ENCODE measurements at places on chromosomes 5 and 9.

DNA sequence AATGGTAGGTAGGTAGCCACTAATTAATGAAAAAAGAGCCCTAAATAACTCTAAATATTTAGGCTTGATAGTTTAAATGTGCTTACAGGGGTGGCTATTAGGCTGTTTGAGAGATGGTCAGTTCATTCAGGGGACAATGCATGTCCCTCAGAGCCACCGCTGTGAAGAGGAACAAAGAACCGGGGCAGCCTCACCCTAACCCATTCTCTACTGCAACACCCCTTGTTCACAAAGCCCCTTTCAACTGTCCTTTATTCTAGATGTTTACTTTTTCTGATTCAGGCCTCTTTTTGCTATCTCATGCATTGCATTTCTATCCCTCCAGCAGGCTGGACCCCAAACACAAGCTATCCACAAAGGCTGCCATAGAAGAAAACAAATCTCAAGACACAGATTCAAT lies 906.7 kb downstream of the NR2F1-AS1 start:
- DNase-seq = no peak

DNA sequence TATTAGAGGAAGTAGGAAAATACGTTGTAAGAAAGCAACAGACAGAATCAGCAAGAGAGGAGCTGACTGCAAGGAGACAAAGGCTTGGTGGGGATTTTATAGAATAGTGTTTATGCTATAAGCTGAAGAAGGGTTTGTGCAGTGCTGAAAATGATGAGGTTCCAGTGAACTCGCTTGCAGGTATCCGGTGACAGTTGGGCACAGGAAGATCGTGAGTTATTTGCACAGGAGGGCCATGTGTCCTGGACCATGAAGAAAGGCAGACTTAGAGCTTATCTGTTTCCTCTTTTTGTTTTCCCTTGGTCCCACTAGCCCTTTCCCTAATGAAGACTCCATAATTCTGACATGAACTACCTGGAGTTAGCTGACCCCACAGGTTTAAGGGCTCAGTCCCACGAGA lies 61.4 kb downstream of the NXNL2 start:
- no peak for DNase-seq

DNA sequence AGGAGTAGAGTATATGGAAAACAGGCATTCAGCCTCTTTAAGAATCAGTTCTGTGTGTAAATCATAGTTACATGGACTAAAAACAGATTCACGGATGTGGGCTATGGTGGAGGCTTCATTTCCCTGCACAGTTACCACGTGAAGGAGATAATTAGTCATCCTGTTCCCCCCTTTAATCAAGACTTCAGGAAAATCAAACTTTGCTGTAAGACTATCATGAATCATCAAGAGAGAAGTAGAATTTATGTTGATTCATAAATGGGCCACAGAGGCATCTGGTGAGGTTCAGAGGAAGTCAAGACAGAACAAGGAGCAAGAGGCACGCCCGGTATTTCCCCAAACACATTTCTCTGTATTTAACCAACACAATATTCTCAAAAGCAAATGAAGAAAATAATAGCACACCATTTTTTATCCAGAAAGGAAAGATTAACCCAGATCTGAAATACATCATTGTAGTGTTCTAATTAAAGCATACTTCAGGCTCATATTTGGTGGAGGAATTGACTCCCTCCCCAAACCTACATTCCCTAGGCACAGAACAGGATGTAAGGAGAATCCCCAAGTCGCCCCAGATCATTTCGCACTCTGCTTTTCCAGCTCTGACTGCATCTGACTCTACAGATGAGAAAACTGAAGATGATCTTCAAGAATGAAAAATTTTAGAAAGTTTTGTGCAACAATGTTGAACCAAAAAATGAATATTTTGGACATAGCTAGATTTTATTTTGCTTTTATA lies 175.8 kb upstream of the GAS1 start:
- DNase-seq = no peak

DNA sequence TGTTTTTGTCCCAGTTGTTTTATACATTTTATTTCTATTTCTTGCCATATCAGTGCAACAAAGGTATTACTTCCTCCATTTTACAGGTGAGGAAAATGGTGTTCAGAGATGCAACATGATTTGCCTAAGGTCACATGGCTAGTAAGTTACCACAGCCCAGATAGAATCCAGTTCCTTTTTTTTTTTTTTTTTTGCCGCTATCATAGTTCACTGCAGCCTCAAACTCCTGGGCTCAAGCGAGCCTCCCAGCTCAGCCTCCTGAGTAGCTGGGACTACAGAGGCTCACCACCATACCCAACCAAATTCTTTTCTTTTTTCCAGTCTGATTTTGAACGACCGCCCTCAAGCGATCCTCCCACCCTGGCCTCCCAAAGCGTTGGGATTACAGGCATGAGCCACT lies 480 bp upstream of the CCDC69 start:
- DNase-seq = no peak

- no peak for DNase-seq
Measured at GRCh38 chr5:56026863-56027300, 32.1 kb upstream of the IL6ST start.

DNA sequence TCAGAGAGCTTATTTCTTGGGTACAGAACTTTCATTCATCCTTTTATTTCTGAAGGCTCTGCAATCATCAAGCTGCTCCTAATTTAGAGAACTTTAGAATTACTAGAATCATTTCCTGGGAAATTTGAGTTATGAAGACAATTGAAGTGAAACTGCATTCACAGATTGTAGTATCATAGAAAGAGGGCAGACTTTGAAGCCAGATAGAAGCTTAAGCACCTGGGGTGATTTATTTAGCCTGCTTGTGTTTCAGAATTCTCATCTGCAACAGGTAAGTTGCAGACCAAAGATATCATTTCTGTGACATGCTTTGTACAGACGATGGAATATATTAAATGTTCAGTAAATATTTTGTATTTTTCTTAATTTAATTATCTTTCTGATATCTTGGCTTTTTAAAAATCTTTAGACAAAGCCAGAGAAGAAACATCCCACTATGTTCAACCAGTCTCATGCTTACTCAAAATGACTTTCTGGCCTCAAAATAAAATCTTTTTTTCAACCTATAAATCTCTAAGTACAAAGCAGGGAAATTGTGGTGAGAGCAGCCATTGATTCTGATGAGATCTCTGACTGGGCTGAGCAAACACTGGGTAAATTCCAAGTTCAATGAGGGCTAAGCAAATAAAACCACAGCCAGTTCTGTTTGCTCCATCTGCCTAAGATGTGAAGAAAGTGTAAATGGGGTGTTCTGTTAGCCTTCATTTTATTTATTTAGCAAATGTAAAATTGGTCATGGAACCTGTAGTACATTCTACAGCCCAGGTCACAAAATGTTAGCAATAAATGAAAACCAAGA lies 264.7 kb upstream of the CCNG1 start:
- DNase-seq = no peak

DNA sequence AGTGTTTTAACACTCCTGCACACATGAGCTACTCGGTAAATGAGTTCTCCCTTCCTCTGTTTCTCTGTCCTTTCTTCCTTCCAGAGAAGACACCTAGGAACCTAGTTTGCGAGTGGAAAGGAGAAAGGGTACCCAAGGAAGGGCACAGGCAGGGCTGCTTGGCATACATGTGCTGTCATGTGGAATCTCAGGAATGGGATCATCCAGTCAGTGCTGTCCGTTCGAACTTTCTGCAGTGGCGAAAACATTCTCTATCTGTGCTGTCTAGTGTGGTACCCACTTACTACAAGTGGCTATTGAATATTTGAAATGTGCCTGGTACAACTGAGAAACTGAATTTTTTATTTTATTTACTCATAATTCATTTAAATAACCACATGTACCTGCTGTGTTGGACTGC lies 28.0 kb downstream of the NLN start:
- DNase-seq = no peak

DNA sequence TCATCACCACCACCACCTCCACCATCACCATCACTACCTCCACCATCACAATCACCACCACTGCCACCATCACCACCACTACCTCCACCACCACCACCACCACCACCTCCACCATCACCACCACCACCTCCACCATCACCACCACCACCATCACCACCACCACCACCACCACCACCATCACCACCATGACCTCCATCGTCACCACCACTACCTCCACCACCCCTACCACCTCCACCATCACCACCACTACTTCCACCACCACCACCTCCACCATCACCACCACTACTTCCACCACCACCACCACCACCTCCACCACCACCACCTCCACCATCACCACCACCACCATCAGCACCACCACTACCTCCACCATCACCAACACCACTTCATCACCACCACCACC lies 23.5 kb upstream of the ADCY2 start:
- DNase-seq = no peak

DNA sequence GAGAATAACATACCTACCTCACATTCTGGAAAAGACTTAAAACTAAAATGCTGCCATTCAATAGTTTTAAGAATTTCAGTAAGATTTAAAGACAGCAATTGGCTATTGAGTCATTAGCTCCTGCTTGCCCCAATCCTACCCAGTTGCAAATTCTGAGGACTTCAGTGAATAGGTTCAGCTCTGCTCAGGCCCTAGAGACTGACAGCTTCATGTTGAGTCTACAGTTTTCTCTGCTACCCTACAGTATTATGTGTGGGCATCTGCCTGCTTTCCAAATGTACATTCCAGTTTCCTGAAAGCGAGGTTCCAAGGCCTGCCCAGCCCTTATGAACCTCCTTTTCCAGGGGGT lies 61.5 kb downstream of the ARSB start:
- no peak for DNase-seq

GRCh38 chr9:72268961-72269360 lies 96.0 kb downstream of the ZFAND5 start:
- DNase-seq = no peak

- no peak for DNase-seq
Measured at GRCh38 chr5:134138416-134139376, 24.2 kb downstream of the TCF7 start.

- no peak for DNase-seq
Measured at GRCh38 chr9:134040781-134041648, 15.7 kb downstream of the BRD3OS start.
